ENCODE measurements at places on chromosomes 1 and 21. TPM values are rescaled to one million over a fixed set of nuclear protein-coding genes. Genes with fewer than 3 reads are reported as not detected.

Gene PTGFR
- 77.5 TPM for total RNA-seq

Gene CELA2A
- not detected for total RNA-seq

Gene CCDC185
- not detected for total RNA-seq

Gene KRTAP19-3
- total RNA-seq, result not detected

Gene CYP4A11
- total RNA-seq, result not detected

Gene NBPF6
- not detected for total RNA-seq

Gene U2AF1
- 18.7 TPM for total RNA-seq

Gene SPRR1B
- total RNA-seq, result not detected

Gene ERRFI1
- total RNA-seq, result 46.4 TPM

Gene ST6GALNAC3
- total RNA-seq, result 3.1 TPM

Gene CNKSR1
- not detected for total RNA-seq

Gene LAMB3
- total RNA-seq, result 5.9 TPM

Gene KANK4
- 0.09 TPM for total RNA-seq

Gene CD5L
- not detected for total RNA-seq

Gene RHBDL2
- total RNA-seq, result not detected

Gene LRRC71
- total RNA-seq, result not detected

Gene MRTO4
- total RNA-seq, result 9.0 TPM

Gene ORC1
- 12.6 TPM for total RNA-seq

Gene SOX13
- 3.3 TPM for total RNA-seq

Gene NR1I3
- not detected for total RNA-seq

Gene WNT3A
- not detected for total RNA-seq

Gene TNNI3K
- not detected for total RNA-seq

Gene AMY2B
- total RNA-seq, result 17.1 TPM

Gene OR14I1
- not detected for total RNA-seq

Gene FMO4
- 7.2 TPM for total RNA-seq

Gene SERINC2
- not detected for total RNA-seq

Gene TARBP1
- 22.2 TPM for total RNA-seq

Gene S100A7A
- not detected for total RNA-seq

Gene GBP5
- total RNA-seq, result not detected
